DND-41 (cell line): ENCODE measurements at places on chromosomes 5 and 9.
A peak's percentile ranks its signal among the peaks of the same experiment; 100 is the strongest.

DNA sequence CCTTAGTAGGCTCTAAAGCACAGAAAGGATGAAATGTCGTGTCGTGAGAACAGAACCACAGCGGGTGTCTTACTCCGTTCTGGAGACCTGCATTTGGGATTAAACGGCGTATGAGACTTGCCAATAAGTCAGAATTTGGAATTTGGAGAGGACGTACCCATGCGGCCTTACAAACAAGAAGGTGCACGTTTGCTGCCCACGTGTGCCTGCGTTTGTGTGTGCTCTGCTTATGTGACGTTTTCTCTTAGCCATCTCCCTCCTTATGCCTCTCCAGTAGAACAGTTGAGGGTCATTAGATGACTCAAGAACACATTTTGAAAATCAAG, 171.6 kb upstream of the OTULINL start:
- no peaks in the 10 kb centered on the region for H3K27me3 ChIP-seq
- H3K36me3 ChIP-seq, result no peaks in the 10 kb centered on the region
- no peaks in the 10 kb centered on the region for H3K4me1 ChIP-seq
- no peak overlapping the region for H3K4me3 ChIP-seq
- no peak overlapping the region for H3K27ac ChIP-seq
- no peak for DNase-seq

DNA sequence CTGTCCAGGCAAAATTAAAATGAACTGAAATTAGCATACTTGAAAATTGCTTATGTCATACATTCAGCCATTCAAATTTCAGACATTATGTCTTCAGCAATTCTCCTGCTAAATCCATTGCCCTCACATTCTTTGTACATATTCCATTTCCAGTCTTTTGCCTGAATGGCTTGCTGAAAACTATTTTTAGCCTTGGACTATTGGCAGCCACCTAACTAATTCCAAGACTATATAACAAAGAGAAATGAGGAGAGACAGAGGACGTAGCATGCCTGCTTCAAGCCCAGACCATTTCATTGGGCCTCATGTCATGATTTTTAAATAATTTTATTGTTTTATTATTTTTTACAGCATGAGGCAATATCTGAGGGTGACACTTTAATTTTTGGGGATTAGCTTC, 100.3 kb downstream of the MRPS30 start:
- DNase-seq, result no peak
- no peaks in the 10 kb centered on the region for H3K4me1 ChIP-seq
- H3K27ac ChIP-seq, result no peak overlapping the region
- no peaks in the 10 kb centered on the region for H3K27me3 ChIP-seq
- H3K36me3 ChIP-seq, result no peaks in the 10 kb centered on the region

DNA sequence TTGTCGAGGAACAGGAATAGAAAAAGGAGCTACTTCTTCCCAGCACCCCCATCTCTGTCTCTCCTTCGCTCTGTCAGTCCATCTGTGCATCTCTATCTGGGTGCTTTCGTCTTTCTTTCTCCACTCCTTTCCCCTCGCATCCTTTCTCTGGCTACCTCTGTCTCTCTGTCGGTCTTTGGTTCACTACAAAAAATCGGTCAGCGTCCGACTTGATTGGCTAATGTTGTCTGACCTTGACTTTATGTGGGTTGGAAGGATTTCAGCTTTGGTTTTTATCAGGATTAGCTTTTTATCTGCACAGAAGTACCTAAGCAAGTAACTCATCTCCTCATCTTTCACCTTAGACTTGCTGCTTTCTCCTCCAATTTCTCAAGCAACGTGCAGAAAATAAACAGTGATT, 575.2 kb upstream of the ZNF462 start:
- no peak overlapping the region for H3K27ac ChIP-seq
- H3K36me3 ChIP-seq, result no peaks in the 10 kb centered on the region
- H3K27me3 ChIP-seq, result no peaks in the 10 kb centered on the region
- H3K4me1 ChIP-seq, result no peaks in the 10 kb centered on the region
- no peak overlapping the region for H3K4me3 ChIP-seq

DNA sequence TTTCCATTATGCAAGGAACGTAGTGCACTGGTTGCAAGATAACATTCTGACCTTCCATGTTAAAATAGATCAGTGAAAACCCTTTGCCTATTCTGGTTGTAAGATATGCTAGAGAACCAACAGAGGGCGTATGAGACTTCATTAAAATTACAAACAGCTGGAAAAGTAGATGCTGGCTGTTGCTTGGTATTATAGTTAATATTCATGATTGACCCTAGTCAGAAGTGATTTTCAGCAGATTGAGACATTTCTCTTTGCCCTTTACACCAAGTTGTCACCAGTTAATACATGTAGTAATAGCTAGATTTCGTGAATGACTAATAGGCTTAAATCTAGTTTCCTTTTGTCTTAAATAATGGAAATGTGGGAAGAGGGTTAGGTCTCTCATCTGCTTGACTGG, 13.8 kb upstream of the FGF18 start:
- no peaks in the 10 kb centered on the region for H3K27me3 ChIP-seq
- H3K27ac ChIP-seq, result no peak overlapping the region
- H3K36me3 ChIP-seq, result peaks cover 72% of the 10 kb centered on the region

GRCh38 chr5:154568589-154568988, 90.6 kb upstream of the HAND1 start:
- H3K36me3 ChIP-seq, result no peaks in the 10 kb centered on the region
- DNase-seq, result no peak
- H3K27me3 ChIP-seq, result peaks cover 26% of the 10 kb centered on the region
- no peak overlapping the region for H3K27ac ChIP-seq

GRCh38 chr5:149583394-149583793, 2.1 kb downstream of the ARHGEF37 start:
- H3K4me1 ChIP-seq, result no peaks in the 10 kb centered on the region
- H3K36me3 ChIP-seq, result no peaks in the 10 kb centered on the region
- DNase-seq, result no peak
- H3K4me3 ChIP-seq, result no peak overlapping the region
- no peak overlapping the region for H3K27ac ChIP-seq

- no peak overlapping the region for H3K27ac ChIP-seq
- H3K27me3 ChIP-seq, result peaks cover 19% of the 10 kb centered on the region
- no peaks in the 10 kb centered on the region for H3K36me3 ChIP-seq
- no peak for DNase-seq
- H3K4me1 ChIP-seq, result no peaks in the 10 kb centered on the region
These were observed 80.6 kb upstream of the SIMC1 start for GRCh38 chr5:176157656-176158055.

DNA sequence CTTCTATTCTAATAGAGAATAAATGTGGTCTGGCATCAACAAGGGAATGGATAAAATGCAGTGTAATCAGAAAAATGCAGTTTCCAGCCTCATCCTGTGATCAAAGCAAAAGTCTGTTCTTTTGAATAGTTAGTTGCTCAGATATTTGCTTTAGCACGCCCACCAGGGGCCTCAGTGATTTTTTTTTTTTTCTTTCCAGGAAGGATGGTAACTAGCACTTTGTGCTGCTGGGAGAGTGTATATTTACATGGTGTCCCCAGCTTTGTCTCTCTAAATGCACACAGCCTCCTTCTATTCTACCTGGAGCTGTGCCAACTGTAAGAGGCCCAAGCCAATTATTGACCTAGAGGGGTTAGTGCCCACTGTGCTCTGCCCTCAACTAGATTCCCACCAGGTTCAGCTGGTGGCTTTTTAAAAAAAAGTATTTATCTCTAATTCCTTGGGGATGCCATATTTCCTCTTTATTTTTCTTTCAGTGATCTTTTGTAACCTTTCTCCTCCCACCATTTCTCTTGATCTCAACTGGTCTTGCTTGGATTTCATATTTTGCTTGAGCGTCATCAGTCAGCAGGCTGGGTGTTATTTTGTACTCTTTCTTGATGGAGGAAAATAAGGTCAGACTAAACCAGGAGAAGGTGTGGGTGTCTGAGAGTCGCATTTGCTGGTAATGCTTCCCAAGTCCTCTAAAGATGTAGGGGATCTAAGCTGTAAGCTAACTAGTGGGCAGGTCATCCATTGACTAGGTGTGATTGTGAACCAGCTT, 193.0 kb upstream of the C9orf72 start:
- H3K4me3 ChIP-seq, result no peak overlapping the region
- no peaks in the 10 kb centered on the region for H3K27me3 ChIP-seq
- DNase-seq, result no peak
- no peaks in the 10 kb centered on the region for H3K36me3 ChIP-seq
- H3K4me1 ChIP-seq, result no peaks in the 10 kb centered on the region

DNA sequence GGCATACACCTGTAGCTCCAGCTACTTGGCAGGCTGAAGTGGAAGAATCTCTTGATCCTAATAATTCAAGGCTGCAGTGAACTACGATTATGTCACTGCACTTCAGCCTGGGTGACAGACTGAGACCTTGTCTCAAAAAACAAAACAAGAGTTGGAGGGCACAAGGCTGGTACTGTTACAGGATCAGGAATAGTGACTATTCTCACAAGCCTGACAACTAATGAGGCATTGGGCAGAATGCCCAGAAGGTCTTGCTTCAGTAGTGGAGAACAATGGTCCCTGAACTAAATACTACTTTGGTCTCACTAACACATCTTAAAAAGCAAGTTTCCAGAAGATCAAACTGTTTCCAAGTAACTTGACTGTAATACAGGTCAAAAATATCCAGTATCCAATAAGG, 182.9 kb upstream of the RFX3 start:
- no peaks in the 10 kb centered on the region for H3K36me3 ChIP-seq
- DNase-seq, result no peak
- no peaks in the 10 kb centered on the region for H3K4me1 ChIP-seq
- no peaks in the 10 kb centered on the region for H3K27me3 ChIP-seq
- H3K27ac ChIP-seq, result no peak overlapping the region
- H3K4me3 ChIP-seq, result no peak overlapping the region

GRCh38 chr5:72507907-72508238, 663 bp upstream of the ZNF366 start:
- DNase-seq, result no peak
- no peaks in the 10 kb centered on the region for H3K4me1 ChIP-seq
- no peak overlapping the region for H3K27ac ChIP-seq
- no peak overlapping the region for H3K4me3 ChIP-seq

- H3K4me3 ChIP-seq, result no peak overlapping the region
- H3K27me3 ChIP-seq, result no peaks in the 10 kb centered on the region
- H3K4me1 ChIP-seq, result peaks cover 22% of the 10 kb centered on the region
- H3K36me3 ChIP-seq, result no peaks in the 10 kb centered on the region
These were observed 41.7 kb upstream of the CLINT1 start for GRCh38 chr5:157900644-157901043.

- DNase-seq, result no peak
- no peaks in the 10 kb centered on the region for H3K4me1 ChIP-seq
- no peak overlapping the region for H3K27ac ChIP-seq
- H3K4me3 ChIP-seq, result no peak overlapping the region
These were observed 639.7 kb upstream of the C9orf72 start for GRCh38 chr9:28212979-28213378.

DNA sequence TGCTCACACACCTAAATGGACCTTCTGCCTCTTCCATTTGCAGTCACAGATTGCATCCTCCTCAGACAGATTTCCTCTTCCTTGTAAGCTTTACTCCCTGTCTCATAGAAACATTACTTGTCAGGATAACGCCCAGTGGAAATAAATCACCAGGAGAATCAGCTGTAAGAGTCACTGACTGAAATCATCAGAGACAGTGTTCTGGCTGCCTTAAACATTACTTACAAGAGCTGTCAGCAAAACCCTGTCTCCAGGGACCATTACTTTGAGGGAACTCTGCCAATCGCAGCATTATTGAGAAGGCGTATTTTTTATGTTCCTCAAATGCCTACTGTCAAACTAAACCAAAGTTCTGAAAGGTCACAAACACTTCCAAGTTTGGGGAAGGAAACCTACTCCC, 5.9 kb downstream of the DPYSL3 start:
- no peak overlapping the region for H3K4me3 ChIP-seq
- no peak overlapping the region for H3K27ac ChIP-seq
- no peaks in the 10 kb centered on the region for H3K27me3 ChIP-seq
- DNase-seq, result no peak
- H3K36me3 ChIP-seq, result no peaks in the 10 kb centered on the region

DNA sequence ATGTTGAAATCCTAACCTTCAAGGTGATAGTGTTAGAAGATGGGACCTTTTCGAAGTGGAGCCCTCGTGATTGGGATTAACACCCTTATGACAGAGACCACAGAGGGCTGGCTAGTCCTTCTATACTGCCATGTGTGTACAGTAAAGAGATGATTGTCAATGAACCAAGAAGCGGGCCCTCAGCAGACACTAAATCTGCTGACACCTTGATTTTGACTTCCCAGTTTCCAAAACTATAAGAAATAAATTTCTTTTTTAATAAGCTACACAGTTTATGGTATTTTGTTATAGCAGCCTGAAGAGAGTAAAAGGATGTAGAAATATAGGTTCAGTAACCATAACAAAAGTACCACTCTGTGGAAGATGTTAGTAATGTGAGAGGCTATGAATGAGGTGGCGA, 419.0 kb upstream of the NUDT12 start:
- H3K4me1 ChIP-seq, result no peaks in the 10 kb centered on the region
- H3K4me3 ChIP-seq, result no peak overlapping the region
- H3K27me3 ChIP-seq, result no peaks in the 10 kb centered on the region
- no peaks in the 10 kb centered on the region for H3K36me3 ChIP-seq
- H3K27ac ChIP-seq, result no peak overlapping the region
- no peak for DNase-seq

DNA sequence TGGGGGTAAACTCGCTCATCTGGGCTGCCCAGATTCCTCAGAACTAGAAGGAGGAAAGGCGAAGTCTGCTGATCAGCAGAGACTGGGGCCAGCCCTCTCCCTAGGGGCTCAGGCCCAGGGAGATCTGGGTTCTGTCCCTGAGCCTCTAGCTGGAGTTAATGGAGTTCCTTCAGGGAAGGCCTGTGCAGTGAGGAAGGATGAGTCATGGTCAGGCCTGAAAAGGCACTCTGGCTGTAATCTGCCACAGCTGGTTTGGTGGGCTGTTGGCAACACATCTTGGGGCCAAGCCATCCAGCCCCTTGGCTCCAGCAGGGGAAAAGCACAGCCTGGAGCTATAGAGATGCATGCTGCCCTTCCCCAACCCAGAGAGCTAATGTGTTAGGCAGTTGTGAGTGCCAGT, 459.6 kb downstream of the PRELID2 start:
- no peak overlapping the region for H3K27ac ChIP-seq
- no peak for DNase-seq
- no peaks in the 10 kb centered on the region for H3K36me3 ChIP-seq
- no peak overlapping the region for H3K4me3 ChIP-seq
- H3K27me3 ChIP-seq, result no peaks in the 10 kb centered on the region

DNA sequence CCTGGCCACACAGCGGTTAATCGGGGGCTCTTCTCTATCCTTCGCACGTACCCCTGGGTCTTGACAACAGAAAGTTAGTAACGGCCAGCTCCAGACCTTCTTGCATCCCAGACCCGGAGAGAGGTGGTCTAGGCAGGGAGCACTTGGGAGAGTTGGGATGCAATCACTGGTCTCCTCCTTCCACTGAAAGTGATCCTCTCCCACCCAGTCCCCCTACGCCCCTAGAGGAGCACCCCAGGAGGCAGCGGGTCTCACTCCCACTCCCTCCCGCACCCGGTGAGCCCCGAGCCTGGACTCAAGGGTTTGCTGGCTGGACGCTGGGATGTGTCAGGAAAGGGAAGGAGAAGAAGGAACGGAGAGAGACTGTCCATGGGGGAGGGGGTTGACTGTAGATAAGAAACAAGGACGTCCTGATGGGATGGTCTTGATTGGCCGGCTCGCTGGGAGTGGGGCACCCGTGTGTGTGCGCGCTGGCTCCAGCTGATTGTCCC, 2.0 kb downstream of the RORB start:
- no peaks in the 10 kb centered on the region for H3K27me3 ChIP-seq
- DNase-seq, result peak; percentile 46
- peaks cover 63% of the 10 kb centered on the region for H3K4me1 ChIP-seq
- peak overlapping the region; percentile 77 for H3K4me3 ChIP-seq
- H3K36me3 ChIP-seq, result peaks cover 18% of the 10 kb centered on the region; the same call in 1 of the 2 replicates
